Amniotic stem cell (primary cell): ENCODE measurements at places on chromosomes 16 and 17.

DNA sequence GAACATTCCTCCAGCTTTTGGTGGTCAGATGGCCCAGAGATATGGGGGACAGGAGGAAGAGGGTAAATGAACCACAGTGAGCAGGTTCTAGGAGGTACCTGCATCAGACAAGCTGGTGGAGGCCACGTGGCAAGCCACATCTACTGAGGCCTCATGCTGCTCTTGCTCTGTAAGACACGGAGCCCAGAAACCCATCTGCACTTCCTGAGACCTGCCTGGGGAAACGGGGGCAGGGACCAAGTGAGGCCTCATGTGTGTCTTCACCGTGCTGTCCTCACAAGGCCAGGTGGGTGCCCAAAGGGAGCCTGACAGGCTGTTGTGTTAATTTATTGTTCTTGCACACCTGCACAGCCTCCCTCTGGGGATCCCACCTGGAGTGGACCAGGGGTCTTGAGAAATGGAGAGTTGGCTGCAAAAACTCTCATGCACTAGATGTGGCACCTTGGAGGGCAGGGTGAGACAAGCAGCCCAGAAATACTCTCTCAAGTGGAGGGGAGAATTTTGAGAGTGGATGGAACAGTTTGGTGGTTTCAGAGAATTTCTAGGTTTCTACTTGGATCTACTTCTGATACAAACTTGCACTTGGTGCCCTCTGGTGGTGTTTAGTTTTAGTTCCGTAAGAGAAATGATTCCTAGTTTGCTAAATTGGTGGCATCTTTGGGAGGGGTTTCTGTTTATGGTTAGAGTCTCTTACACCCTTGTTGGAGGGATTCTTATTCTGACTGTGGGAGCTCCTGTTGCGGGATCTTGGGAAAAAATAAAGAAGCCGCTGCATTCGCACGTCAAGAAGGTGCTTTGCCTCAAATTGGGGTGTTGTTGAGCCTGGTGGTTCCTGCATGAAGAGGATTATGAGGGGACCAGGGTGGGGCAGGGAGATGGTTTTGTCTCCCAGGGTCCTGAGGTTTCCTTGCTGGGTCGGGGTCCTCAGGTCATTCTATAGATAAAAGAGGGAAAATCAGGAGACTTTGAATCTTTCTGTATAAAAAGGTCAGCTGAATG, 47.5 kb downstream of the SLC6A2 start:
- peak; percentile 53 for DNase-seq

DNA sequence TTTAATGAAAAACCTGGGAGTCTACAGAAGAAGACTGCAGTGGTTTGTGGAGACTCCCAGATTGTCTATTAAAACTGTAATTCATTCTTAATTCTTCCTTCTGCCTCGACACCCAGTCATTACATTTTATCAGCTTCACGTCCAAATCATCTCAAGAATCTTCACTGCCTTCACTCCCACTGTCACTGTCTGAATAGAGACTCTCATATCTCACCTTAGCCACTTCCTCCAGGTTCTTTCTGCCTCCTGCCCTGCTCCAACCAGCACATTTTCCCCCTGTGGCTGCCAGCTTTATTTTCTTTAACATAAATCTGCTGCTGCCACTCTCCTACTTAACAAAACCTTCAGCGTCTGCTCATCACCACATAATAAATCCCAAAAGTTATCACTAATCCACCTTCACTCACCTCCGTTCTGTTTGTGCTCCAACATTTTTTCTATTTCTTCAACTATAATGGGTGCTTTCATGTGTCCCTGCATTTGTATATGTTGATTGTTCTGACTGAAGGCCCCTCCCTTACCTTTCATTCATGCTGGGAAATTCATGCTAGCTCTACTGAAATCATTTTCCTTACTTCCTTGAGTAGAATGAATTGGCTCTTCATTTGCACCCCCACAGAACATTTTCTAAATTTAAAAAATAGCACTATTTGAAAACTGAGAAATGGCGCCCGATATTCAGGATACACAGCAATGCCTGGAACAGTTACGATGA, 38.9 kb downstream of the KCNJ2 start:
- DNase-seq = no peak

DNA sequence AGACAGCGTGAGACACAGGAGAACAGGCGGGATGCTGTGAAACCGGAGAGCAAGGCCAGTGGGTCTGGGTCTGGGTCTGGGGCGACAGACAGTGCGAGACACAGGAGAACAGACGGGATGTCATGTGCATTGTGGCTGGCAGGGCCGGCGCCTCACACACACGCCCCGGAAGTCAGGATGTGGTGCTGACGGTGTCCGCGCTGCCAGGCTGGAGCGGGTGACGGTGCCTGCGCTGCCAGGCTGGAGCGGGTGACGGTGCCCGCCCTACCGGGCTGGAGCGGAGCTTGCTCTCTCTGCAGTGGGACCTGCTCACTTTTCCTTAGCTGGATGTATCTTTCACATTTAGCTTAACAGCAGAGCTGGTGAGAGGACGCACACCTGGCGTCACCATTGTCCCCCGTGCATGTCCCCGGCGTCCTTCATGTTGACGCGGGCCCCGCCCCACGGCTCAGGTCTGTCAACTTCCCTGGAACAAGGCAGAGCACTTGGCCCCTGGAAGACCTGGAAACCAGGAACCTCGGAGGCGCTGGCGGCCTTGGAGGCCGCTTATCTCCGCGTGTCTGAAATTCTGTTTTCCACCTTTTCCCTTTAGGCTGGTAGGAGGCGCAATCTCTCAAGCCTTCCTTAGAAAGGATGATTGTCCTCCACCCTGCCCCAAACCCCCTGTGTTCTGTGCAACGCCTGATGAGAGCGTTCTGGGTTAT, 43.0 kb upstream of the ZNF750 start:
- no peak for DNase-seq

- no peak for DNase-seq
Measured at GRCh38 chr16:50645563-50646220, 35.4 kb downstream of the SNX20 start.

GRCh38 chr16:84096447-84097005, 20.2 kb downstream of the MBTPS1 start:
- no peak for DNase-seq

- DNase-seq = no peak
Measured at GRCh38 chr16:30992931-30993816, 8.2 kb downstream of the HSD3B7 start.

- no peak for DNase-seq
Measured at GRCh38 chr17:9566067-9566466, 9.6 kb downstream of the STX8 start.

DNA sequence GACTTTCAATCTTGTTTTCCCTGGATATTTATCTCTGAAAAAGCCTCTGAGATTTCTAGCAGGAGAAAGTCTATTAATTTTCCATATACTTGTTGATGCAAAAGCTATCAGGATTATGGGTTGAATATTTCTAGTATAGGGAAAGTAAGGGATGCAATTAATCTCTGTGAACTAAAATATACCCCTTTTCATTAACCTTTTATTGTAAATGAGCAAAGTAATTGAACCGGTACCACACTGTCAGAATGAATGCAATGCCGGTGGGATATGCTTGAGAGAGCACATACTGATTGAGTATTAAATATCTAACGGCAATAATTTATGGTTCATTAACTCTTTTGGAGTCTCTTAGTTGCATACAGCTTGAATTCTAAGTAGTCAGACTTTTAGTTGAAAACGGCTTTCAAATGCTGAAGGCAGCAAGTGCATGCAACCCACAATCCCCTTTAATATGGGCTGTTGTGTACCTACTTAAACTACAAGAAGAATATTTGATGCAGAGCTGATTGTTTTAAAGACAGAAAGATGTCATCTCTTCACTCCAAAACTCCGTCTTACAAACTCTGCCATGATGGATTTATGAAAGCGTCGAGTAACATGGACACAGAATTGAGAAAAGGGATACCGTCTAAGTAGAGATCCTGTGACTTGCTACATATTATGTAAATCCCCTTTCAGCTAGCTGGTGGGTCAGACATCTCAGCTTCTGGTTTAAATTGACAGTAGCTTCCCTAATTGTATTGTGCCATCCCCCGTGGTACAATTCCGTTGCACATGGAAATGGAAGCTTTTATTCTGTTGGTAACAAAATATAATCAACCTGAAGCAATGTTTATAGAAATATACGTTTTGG, 141.3 kb upstream of the CDH8 start:
- DNase-seq = no peak

GRCh38 chr17:80311216-80311827, 50.7 kb downstream of the RNF213 start:
- DNase-seq = no peak

- DNase-seq = no peak
Measured at GRCh38 chr16:71552698-71553503, 24.0 kb downstream of the TAT start.

DNA sequence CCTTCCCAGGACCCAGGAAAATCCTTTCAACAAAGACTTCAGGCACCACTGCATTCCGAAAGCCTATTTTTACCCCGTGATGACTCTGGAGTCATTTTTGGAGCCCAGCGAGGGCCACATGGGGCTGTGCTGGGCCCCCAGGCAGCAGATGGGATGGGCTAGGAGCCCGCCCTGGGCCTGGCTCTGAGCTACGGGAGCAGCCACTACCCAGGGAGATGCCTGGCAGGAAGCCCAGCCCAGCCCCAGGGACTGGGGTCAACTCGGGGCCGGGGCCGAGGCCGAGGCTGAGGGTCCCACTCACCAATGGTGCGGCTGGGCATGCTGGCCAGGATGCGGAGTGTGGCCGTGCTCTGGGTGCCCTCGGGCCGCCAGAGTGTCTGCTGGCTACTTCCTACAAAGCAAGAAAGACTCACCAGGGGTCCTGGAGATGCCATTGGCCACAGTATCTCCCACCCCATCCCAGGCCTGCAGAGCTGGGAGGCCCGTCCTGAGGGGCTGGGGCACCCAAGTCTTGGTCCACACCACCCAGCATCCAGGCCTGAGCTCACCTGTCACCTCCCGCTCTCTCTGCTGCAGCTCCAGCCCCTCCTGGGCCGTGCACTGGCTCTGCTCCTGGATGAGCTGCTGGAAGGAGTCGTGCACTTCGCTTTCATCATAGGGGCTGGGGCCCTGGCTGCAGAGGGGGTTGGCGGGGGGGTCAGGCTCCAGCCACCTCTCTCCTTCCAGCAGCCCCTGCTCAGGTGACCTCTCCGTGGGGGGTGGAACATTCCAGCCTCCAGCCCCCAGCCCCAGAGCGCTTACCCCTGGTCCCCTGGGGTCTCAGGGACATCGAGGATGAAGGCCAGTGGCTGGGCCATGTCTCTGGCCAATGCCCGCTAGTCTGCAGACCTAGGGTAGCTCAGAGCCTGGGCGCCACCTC, 2.3 kb downstream of the TMC6 start:
- DNase-seq = no peak

GRCh38 chr17:72515291-72516065, 394.7 kb downstream of the SOX9 start:
- no peak for DNase-seq

DNA sequence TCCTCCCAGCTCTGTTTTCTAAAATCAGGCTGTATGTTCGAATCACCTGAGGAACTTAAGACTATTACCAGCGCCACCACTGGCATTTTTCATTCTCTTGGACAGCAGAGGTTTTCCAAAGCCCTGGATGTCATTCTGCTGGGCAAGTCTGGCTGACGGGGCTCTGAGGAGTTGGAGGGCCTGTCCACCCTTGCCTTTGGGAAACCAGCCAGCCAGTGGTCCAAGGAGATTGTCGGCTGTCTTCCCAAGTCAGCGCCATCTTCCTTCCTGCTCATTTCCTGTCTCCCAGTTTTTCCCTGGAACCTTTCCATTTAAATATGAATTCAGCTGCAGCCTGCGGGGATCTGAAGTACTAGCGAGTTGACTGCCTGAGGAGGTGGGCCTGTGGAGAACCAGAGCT, 258.3 kb downstream of the PRKCA start:
- no peak for DNase-seq

GRCh38 chr16:11972128-11972527, 4.4 kb upstream of the SNX29 start:
- DNase-seq = no peak

- no peak for DNase-seq
Measured at GRCh38 chr16:68373528-68374245, 62.9 kb downstream of the PRMT7 start.

DNA sequence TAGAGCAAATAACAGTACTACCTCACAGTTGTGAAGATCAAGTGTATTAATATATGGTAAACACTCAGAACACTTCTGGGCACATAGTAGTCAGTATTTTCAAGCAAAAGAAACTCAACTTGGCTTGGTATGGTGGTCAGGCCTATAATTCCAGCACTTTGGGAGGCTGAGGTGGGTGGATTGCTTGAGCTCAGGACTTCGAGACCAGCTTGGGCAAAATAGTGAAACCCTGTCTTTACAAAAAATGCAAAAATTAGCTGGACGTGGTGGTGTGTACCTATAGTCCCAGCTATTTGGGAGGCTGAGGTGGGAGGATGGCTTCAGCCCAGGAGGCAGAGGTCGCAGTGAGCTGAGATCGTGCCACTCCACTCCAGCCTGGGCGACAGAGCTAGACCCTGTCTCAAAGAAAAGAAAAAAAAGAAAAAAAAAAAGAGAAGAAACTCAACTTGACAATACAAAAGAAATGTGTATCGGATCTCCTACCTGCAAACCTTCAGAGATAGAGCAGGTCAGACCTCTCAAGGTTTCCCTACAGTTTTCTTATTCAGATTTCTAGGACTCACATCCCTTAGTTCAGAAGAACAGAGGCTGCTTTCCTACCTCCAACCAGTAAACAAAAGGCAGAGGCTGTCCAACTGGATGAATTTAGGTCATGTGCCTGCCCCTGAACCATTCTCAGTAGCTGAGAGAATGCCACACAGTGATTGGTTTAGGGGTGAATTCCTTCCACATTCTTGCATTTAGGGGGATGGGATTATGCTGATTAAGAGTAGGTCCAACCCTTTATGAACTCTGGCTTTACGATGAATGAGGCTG, 1.7 kb upstream of the KPNA2 start:
- no peak for DNase-seq

DNA sequence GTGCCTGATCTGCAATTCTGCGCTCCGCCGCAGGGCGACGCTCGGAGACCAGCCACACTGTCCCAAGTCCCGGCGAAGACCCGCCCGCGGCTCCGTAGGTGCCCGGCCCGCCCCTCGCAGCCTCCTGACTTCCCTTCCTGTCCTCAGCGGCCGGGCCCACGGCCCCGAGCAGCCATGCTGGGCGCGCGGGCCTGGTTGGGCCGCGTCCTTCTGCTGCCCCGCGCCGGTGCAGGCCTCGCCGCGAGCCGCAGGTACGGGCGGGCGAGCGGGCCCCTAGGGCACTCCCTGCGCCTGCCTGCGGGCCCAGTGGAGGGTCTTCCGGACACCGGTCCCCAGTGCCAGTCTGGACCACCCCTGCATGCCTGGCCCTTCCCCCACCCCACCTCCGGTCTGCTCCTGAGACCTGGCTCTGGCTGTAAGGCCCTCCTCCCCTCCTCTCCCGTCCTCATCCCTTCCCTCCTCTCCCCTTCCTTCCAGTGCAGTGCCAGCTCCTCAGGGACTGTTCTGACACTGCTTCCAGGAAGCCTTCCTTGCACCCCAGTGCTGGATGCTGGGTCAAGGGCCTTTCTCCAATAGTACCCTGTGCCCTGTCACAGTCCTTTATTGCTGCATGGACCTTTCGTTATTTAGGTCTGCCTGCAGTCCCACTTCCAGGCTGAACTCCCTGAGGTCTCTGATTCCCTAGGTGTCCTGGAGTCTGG, at the start of gene SPATA20:
Gene SPATA20, plus strand, starts transcription at position 140 of the 701 bp plus-strand sequence. Its CDS starts 35 bp downstream, at position 175.
- peak; percentile 86 for DNase-seq
